ENCODE measurements at places on chromosomes 3 and 15.

- no peak for DNase-seq
Measured at GRCh38 chr3:127984241-127984975, 67.8 kb upstream of the SEC61A1 start.

- no peak for DNase-seq
Measured at GRCh38 chr15:76823890-76824289, 81.2 kb downstream of the SCAPER start.

DNA sequence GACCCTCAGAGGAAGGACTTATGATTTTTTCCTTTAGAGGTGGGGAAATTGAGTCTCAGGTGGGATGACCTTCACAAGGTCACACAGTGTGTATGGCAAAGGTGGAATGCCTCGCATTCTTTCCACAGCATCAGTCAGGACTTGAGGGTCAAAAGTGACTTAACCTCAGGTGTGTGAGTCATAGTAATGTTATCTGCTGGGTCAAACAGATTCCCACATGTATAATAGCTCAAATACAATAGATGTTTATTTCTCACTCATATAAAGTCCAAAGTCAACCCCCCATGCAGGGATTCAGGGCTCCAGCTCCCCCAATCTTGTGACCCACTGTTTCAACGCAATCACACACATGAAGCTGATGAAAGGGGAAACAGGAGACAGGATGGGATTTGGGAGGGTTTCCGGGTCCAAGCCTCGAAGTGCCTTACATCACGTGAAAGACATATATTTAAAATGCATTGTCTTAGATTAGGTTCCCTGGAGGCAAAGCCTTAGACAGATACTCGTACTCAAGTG is 34.0 kb upstream of the CCDC174 start:
- DNase-seq = no peak

DNA sequence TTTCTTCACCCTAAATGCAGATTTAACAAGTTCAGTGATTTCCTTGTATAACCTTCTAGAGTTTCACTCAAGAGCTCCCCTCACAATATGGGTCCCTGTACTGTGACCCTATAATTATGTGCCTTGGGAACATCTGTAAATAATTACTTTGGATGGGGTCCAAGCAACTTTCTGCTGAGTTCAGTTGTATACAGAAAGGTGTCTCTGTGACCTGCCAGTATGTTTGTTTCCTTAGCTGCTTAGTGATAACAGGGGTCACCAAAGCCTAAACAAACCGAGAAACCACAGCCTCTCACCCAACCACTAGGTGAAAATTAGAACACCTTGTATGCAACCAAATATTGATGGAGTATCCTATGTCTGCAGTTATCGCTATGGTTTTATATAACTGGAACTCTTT is 29.8 kb upstream of the SLC25A36 start:
- no peak for DNase-seq

DNA sequence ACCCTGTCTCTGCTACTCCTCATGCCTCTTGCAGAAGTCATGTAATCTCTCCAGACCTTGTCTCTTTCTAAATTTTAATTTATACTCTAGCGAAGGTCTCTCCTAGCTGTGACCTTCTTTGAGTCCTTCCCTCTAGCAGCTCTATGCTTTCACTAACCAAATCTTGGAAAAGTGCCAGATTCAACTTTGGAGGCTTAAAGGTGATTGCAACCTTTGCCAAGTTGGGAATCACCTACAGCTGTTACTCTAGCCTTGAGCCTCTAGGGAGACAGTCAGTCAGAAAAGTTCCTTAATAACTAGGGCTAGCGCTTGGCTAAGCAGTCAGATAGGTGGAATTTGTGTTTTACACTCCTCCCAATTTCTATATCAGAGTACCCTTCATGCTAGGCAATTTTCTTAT is 46.1 kb upstream of the ABI3BP start:
- no peak for DNase-seq

- no peak for DNase-seq
Measured at GRCh38 chr3:45566196-45566595, 28.4 kb upstream of the LIMD1 start.

- DNase-seq = no peak
Measured at GRCh38 chr3:188049606-188050530, 104.1 kb upstream of the LPP start.

DNA sequence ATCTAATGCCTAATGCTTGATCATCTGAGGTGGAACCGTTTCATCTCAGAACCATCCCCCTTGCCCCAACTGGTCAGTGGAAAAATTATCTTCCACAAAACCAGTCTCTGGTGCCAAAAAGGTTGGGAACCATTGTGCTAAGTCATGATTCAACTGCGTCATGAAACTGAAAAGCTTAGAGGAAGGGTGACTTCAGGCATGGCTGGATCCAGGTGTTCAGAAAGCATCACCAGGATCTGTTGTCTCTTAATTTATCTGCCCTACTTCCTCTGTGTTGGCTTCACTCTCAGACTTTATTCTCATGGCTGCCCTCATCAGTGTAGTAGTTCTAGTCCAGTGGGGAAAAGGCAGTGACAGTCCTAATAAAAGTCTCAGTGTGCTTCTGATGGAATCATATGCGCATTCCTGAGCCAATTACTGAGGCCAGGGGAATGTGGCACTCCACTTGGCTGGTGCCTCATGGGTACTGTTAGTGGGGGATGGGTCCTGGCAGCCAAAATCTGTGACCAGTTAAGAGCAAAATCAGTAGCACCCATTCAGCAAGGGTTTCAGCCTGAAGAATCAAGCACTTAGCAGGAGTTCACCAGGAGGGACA is 110.3 kb downstream of the WNT5A start:
- no peak for DNase-seq

DNA sequence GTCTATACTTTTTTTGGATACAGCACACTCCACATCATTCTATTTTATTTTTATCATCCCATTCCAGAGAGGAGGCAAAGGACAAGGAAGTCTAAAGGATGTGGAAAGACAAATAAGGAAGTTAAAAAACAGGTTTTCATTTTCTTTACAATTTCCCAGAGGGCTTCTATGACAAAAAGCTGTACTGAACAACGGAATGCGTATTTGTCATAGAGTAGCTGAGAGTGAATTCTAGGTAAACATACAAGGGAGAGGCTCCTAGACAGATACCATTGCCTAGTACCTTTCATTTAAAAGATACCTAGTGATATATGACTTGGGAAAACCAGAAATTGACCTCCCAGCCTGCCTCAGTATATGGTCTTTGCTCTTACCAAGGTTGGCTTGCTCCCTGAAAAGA is 341.7 kb downstream of the FHIT start:
- no peak for DNase-seq

DNA sequence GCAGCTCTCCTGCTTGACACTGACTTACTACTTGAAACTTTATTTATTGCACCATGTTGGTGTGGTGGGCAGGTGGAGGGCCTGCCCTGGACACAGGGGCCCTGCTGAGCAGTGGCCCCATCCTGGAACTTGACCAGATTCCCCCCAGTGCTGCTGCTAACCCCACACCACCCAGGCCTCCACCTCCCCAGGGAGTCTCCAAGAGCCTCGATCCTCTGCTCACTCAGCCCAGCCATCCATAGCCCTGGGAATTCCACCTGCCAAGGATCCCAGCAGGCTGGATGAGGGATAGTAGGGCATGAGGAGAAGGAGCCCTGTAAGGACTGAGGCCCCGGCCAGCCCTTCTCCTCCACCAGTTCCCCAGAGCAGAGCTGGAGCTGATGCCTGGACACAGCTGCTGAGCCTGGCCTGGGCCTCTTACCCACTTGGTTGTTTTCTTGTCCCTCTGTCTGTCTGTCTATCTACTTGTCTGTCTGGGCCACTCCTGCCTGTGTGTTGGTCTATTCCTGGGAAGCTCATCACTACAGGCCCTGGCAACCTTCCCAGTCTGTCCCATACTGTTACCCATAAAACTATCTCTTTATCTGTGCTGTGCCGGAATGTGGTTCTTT is 2.8 kb downstream of the CHAC1 start:
- no peak for DNase-seq
